GM03348 (cell line): ENCODE measurements at places on chromosomes 6 and 20.
A peak's percentile ranks its signal among the peaks of the same experiment; 100 is the strongest.

GRCh38 chr20:37931153-37931922, 28.4 kb downstream of the VSTM2L start:
- DNase-seq: no peak

GRCh38 chr6:119590066-119590465, 240.5 kb upstream of the MAN1A1 start:
- DNase-seq: no peak

- DNase-seq: no peak
Observed at GRCh38 chr20:47800623-47801022, 15.3 kb upstream of the SULF2 start.

GRCh38 chr6:138222901-138223546, 4.7 kb upstream of the PBOV1 start:
- DNase-seq: peak; percentile 25

GRCh38 chr20:10565191-10565921, 108.4 kb downstream of the JAG1 start:
- DNase-seq: peak; percentile 59
